ENCODE measurements at places on chromosomes 13 and 19. TPM values are rescaled to one million over a fixed set of nuclear protein-coding genes. Genes with fewer than 3 reads are reported as not detected.

DNA sequence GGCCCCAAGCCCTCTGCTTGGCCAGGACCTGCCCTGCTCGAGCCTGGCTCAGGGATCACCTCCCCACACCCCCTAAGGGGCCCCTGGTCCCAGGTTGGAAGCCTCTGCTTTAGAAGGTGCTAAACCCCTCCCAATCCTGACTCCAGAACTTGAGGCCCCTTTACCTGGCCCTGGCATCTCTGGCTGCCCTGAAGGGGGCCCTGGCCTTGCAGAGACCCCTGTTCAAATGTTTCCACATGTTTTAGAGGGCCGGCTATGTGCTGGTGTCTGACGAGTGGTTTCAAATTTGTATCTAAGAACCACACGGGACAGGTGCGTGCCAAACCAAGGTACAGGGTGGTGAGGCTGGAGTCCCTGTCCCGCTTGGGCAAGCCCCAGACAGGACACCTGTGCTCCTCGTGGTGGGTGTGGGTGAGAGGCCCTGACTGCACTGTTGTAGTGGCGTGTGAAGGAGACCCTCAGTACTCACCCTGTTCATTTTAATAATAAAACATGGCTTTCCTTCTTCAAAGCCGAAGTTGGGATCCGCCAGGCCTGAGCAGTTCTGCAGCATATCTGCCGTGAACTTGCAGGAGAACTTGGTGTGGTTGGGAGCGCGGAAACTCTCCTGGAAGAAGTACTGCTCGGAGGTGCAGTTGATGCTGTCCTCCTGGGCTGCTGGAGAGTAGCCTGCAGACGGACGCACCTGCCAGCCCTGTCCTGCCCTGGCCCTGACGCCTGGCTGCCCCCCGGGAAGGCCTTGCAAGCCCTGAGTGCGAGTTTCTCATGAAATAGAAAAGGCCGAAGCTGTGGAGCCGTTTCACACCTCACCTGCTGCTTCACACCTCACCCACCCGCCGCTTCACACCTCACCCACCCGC, 5.4 kb downstream of the ATP4B start:
- no peak for ATAC-seq

DNA sequence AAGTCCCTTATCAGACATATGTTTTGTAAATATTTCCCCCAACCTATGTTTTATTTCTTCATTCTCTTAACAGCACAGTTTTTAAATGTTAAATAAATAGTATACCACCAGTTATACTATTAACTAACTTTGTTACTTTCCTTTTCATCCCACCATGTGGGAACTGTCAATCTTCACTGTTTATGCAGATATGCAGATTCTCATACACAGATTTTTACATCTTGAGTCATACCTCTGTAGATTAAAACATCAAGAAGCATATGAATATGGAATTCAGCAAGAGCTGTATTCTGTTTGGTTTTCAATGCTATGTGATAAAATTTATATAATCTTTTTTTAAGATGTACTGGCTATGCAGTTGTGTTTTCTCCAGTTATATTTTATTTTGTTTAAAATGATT, 566.3 kb downstream of the LIG4 start:
- no peak for ATAC-seq

DNA sequence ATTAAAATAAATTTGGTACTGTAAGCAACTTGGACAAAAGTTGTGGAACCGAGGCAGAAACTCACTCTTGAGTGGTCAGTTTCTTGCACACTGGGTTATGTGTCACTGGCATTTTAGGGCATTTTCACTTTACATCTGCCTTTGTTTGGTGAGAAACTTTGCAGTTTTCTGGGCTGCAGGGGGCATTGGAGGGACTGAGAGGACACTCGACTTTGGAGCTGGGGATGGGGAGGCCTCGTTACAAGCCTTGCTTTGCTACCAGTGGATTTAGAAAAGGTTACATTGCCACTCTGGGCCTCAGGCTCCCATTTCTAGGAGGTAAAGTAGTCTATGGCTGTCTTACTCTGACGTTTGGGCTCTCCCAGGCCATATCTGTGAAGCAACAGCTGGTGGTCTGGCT, 41.9 kb upstream of the ZNF536 start:
- no peak for ATAC-seq

CFAP97D2 gene
- not detected for total RNA-seq

DNA sequence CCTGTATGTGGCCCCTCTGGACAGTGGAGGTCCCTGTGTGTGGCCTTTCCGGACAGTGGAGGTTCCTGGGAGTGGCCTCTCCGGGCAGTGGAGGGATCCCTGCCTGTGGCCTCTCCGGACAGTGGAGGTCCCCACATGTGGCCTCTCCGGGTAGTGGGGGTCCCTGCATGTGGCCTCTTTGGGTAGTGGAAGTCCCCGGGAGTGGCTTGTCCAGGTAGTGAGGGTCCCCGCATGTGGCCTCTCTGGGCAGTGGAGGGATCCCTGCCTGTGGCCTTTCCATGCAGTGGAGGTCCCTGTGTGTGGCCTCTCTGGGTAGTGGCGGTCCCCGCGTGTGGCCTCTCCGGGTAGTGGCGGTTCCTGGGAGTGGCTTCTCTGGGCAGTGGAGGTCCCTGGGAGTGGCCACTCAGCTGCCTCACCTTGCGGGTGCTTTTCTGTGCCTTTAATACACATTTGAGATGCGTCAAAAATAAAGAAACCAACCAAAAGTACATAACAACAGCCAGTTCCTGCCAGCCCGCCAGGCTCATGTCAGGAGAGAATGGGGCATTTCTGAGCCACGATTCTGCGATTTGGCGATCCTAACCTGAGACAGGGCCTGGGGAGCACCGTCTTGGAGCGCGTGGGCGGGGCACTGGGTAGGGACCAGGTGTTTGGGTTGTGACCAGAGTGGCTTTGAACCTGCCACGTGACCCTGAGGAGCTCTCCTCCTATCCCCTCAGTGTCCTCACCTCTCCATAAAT, 194.7 kb downstream of the ZNF536 start:
- peak; percentile 15 for ATAC-seq

DNA sequence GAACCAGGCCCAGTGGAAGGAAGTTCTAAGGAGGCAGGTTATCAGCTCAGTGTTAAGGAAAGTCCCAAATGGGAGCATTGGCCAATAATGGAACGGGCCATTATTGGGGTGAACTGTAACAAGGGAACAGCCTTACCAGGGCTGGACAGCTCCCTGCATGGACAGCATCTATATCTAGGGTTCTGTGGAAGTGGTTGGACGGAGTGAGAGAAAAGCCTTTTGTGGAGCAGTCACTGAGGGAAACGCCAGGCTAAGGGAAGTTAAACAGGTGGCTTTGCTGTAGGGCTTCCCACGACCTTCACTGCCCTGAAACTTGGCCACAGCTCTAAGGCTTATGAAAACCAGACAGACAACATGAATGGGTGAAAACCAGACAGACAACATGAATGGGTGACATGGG, 17.0 kb downstream of the POU2F2 start:
- no peak for ATAC-seq

METTL21C gene
- not detected for total RNA-seq

ZNF888 gene
- 3.6 TPM for total RNA-seq

DNA sequence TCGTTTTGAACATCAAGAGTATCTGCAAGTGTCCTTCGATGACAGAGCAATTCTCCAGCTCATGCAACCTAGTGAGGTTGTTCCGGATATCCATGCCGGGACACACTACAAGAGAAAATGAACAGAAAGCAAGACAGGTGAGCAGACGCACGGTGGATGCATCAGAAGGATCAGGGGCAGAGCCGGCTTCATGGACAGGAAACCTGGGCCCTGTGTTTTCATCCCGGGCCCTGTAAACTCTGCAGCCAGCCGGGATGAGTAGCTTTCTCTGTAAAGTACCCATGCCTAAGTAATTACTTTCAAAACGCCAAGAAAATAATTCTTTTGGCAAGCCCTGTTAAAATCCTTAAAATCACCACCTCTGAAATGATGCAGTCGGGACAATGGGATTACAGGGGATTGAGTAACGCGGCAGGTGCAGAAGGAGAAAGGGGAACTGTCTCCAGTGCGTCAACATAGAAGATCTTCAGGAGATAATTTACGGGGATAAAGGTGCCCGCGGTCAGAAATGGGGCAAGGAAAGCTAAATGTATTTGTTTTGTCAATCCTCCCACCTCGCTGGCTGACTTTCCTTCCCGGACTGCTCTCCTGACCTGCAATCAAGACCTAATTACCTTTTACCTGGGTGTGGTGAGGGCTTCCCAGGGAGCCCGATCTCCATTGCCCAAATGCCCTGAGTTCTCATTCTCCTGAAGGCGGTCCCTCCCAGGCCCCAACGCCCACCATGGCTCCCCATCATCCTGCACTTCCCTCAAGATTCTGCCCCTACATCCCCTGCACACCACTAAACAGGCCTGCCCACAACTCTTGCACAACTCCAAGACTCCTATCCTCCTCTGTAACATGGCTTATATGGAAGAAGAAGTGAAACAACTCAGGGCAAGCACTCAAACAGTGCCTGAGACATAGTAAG, 26.2 kb downstream of the INSR start:
- peak; percentile 22 for ATAC-seq

GRCh38 chr13:111957913-111958450, 109.0 kb upstream of the SOX1 start:
- no peak for ATAC-seq

MISP3 gene
- total RNA-seq: 3.4 TPM

DNA sequence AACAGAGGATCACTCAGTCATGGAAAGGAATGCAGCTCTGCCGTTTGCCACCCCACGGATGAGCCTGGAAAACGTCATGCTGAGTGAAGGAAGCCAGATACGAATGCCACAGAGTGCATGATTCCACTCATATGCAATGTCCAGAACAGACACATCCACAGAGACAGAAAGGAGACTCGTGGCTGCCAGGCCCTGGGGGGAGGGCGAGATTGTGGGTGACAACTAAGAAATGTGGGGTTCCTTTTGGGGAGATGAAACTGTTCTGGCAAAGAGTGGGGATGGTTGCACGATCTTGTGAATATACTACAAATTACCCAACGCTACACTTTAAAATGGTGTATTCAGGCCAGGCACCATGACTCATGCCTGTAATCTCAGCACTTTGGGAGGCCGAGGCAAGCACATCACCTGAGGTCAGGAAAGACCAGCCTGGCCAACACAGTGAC, 27.2 kb upstream of the NAPA start:
- ATAC-seq: no peak

DNA sequence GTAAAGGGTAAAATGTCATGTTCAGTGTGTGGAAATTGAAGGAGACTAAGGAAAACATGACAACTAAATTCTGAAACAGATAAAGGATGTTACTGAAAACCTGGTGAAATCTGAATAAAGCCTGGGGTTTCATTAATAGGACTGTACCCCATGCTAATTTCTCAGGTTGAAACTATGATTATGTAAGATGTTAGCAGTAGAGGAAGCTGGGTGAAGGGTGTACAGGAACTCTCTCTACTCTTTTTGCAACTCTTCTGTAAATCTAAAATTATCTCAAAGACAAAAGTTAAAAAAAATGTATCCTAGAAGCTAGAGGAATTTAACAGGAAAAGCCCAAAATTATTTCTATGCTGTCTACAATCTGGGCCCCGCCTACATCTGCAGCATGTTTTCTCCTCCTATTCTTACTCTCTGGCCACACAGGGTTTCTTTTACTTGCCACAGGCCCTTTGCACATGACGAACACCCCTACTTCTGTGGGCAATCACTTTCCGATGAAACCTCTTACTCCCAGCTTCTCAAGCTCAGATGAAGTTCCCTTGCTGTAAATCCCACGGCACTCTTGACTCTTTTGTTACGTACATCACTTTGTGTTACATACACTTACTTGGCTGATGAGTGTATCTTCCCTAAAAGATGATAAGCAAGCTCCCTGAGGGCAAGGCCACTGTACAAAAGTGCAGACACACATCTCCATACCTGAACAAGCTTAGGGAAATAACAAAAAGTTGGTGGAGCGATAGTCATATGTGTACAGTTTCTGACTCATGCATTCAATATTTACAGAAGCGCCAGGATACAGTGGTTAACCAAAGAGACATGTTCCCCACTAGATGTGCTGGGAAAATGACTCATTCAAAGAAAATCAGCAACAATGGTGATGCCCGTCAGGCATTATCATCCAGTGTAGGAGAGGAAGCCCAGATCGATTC, 32.6 kb downstream of the RUBCNL start:
- peak; percentile 75 for ATAC-seq

DNA sequence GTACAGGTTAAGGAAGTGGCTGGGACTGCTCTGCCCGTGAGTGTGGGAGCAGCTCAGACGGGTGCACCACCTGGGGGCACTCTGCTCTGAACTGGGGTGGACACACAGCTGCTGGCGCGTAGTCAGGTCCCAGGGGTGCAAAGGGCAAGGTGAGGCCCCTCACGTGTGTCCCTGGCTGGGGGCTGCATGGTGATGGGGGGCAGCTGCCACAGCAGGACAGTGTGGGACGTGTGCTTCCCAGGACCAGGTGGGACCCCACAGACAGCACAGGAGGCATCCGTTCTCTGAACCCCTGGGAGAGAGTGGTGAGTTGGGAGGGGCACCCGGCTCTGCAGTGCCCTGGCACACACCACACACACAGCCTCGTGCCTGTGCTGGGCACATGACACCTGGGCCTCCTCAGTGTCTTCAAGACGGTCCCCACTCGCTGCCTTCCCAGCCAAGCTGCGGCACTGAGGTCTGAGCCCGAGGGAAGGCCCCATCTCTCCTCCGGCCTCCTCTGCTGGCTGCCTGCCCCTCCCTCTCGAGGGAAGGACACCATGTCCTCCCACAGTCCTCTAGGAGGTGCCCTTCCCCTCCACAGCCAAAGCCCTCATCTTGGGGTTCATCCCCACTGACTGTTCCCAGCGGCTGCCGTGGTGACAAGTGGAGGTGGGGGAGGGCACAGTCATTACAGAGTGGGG, 24.7 kb downstream of the CILP2 start:
- ATAC-seq: peak; percentile 29

- ATAC-seq: peak; percentile 43
Measured at GRCh38 chr19:5001615-5002014, 32.7 kb downstream of the KDM4B start.

- peak; percentile 88 for ATAC-seq
Measured at GRCh38 chr13:113742000-113742441, 17.0 kb upstream of the TMEM255B start.

WDR87 gene
- total RNA-seq: not detected

NUMBL gene
- total RNA-seq: 11.0 TPM

DNA sequence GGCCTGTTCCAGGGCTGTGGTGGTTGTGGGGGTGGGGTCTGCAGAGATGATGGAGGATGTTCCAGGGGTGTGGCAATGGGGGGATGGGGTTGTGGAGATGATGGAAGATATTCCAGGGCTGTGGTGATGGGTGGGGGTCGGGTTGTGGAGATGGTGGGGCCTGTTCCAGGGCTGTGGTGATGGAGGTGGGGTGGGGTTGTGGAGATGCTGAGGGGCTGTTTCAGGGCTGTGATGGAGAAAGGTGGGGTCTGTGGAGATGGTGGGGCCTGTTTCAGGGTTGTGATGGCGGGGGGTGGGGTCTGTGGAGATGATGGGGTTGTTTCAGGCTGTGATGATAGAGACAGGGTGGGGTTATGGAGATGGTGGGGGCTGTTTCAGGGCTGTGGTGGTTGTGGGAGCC, 62.0 kb downstream of the TEX29 start:
- ATAC-seq: no peak

IL11 gene
- total RNA-seq: 0.24 TPM

CALR3 gene
- not detected for total RNA-seq

- no peak for ATAC-seq
Measured at GRCh38 chr19:338421-338820, 6.2 kb downstream of the MIER2 start.

ZNF541 gene
- total RNA-seq: 0.08 TPM

FAM124A gene
- 0.72 TPM for total RNA-seq
